RPMI8226 (cell line): ENCODE measurements at places on chromosomes 2 and 18.

- DNase-seq: no peak
These were observed 96.1 kb upstream of the CSRNP3 start for GRCh38 chr2:165373278-165374010.

- no peak for DNase-seq
These were observed 3.7 kb upstream of the SERPINB10 start for GRCh38 chr18:63903851-63904570.

DNA sequence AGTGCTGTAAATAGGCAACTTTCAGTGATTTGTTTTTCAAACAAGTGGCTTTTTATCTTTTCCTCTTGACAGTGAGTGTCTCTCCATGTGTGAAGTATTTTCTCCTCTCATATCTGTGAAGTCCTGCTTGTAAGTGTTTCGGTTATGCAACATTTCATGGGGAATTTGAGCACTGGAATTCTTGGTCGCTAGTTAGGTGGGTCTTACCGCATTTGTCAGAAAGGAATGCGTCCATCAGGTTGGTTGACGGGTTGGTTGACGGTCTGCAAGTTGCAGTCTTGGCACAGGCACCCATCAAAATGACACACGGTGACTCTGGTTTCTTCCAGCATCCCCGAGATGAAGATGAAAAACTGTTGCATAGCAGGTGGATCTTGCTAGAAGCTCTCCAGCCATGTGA lies 109.8 kb downstream of the AGAP1 start:
- no peak for DNase-seq

DNA sequence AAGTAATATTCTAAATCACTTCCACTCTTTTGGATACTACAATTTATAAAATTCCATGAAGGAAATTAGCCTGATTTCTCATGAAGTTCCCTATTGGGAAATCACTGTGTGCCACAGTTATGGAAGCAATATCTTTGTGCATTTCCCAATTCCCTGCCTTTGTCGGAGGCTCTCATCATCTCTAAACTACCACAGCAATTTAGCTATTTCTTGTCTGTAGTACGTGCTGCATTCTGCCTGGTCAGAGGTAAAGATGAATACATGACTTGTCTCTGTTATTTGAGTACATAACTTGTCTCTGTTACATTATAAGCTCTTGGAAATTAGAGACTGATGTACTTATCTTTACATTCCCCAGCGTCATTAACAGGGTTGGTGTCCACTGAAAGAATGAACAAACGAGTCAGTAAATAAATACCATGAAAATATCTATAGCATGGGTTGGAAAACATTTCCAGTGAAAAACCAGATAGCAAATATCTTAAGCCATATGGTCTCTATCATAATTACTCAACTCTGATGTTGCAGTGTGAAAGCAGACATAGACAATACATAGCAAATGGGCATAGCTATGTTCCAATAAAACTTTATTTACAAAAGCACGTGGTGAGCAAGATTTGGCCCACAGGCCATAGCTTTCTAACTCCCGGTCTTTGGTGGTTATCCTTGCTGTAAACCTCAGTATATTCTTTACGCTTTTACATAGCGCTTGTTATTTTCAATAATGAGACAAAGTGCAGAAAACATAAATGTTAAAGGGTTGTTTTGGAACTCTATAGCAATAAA lies 78.8 kb downstream of the BCL2 start:
- DNase-seq: no peak
